D721Med (cell line): ENCODE measurements at places on chromosomes 1 and 21.

DNA sequence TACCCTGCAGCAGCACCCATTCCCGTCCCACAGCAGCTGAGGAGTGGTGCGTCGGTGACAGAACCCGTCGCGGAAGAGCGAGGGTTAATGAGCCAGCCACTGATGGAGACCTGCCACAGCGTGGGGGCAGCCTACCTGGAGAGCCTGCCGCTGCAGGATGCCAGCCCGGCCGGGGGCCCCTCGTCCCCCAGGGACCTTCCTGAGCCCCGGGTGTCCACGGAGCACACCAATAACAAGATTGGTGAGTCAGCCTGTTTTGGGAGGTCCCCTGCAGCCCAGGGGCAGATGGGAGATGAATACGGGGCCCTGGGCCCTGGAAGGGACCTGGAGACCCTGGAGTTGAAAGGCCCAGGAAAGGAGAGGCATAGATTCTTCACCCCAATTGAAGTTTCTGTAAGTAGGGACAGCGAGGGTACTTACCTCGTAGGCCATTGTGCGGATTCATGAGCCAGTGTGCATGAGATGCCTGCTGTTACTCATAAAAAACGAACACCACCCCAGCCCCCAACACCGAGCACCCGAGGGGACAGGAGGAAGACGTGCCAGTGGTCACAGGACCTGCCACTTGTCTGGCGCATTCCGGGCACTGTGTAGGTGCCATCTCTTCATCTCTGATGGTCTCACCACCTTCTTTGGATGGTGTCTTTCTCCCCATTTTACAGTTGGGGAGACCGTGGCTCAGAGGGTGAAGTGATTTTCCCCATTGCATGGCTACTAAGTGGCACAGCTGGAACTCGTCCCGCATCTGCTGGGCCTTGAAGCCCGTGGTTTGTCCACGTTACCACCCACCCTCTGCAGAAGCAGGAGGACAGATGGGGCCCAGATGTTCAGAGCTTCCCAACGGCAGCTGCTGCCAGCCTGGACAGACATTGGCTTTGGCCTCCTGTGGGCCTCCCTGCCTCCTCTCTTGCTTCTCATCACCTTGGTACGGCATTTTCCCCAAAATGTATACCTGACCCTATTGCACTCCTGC, 28.3 kb upstream of the TNFRSF1B start:
- no peak for DNase-seq

DNA sequence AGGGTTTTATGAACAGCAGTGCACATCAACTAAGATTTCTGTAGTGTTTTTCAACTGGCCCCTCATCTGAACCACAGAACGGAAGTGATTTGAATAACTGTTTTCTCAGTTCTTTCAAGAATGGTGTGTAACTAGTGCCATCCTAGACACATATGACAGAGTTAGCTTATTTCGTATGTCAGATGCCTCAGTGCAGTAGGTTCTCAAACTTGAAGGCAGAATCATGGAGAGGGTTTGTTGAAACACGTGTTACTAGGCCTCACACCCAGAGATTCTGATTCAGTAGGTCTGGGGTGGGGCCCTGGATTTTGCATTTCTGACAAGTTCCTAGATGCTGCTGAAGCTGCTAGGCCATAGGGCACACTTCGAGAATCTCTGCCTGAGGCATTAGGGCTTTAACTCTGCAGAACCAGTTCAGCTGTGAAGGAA, 49.0 kb downstream of the SCCPDH start:
- no peak for DNase-seq

- no peak for DNase-seq
Observed at GRCh38 chr1:29043274-29043965, 80.3 kb downstream of the TMEM200B start.

GRCh38 chr1:37850352-37850955, 8.9 kb downstream of the MTF1 start:
- no peak for DNase-seq

GRCh38 chr1:43509007-43509739, 21.5 kb upstream of the PTPRF start:
- no peak for DNase-seq

DNA sequence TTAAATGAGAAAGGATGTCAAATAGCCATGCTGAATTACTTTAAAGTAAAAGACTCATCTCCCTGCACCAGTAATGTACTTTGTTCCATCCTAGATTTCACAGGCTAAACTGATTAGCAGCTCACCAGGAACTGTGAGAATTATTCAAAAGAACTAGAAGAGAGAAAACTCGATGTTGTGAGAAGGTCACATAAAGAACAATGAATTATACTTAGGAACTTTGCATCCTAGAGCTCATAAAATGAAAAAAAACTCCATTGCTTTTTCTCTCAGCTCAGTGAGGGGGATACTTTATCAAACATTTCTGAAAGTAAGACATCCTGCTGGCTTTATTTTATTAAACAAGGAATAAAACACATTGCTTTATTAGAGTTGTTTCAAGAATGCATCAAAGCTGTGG, 278.5 kb downstream of the MRPL39 start:
- DNase-seq = no peak

DNA sequence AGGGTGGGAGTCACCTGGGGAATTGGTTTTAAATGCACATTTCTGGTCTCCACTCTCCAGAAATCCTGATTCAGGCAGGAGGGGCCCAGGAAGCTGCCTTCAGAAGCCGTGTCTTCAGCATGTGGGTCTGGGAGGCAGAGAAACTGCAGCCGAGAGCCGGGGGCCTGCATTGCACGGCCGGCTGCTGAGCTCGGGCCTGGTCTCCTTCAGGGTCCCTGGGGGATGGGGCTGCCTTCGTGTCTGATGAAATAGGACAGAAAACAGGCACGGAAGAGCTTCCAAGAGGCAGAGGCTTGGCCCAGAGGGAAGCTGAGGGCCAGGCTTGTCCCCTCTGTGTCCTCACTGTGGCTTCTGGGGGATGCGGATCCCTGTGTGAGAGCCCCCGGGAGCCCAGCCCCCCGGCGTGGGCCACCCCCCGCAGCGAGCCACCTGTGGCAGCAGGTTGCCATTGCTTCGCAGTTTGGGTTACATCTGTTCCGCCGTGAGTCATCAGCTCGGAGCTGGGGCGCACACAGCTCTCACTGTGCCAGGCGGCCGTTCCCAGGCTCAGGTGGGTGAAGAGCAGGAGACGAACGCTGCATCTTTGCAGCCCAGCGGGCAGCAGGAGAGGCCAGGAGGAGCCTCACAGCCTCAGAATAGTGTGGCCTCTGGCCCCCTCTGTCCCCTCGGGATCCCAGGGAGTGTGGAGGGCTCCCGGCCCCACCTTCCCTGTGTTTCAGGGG, 72.4 kb downstream of the AJAP1 start:
- DNase-seq = no peak

GRCh38 chr1:17419626-17420328, 19.7 kb downstream of the RCC2 start:
- DNase-seq = peak; percentile 65

- DNase-seq = no peak
Observed at GRCh38 chr1:181239086-181239485, 150.6 kb downstream of the IER5 start.

DNA sequence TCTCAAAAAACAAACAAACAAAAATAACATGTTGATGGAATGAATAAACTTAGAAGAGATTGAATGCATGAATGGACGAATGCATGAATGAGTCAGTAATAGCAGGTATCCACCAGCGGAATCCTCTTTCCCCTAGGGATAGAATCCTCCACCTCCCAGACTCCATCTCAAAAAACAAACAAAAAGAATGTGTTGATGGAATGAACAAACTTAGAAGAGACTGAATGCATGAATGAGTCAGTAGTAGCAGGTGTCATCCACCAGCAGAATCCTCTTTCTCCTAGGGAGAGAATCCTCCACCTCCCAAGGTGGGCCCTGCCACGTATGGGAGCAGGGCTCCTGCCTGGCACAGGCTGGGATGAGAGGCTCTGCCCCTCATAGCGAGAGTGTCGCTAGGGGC, 26.8 kb upstream of the RNF19B start:
- no peak for DNase-seq

GRCh38 chr1:12475101-12475500, 142.9 kb downstream of the DHRS3 start:
- no peak for DNase-seq

DNA sequence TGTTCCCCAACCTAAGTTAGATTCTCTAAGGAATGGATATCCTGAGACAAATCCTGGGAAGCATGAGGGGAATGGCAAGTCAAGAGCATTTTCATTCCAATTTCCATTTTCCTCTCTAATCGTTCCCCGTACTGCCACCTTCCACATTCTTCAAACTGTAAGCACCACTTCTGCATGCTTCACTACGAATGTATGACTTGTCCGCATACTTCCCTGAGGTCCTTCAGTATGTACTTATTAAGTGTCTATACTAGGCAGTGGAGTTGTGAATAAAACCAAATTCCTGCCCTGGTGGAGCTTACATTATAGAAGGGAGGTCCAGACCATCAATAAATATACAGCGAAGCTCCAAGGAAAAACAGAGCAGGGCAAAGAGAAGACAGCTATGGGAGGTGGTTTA, 154.8 kb downstream of the GREM2 start:
- no peak for DNase-seq

GRCh38 chr1:27811741-27812500, 18.7 kb upstream of the PPP1R8 start:
- DNase-seq = no peak

- no peak for DNase-seq
Observed at GRCh38 chr1:65946960-65947359, 154.3 kb downstream of the PDE4B start.

DNA sequence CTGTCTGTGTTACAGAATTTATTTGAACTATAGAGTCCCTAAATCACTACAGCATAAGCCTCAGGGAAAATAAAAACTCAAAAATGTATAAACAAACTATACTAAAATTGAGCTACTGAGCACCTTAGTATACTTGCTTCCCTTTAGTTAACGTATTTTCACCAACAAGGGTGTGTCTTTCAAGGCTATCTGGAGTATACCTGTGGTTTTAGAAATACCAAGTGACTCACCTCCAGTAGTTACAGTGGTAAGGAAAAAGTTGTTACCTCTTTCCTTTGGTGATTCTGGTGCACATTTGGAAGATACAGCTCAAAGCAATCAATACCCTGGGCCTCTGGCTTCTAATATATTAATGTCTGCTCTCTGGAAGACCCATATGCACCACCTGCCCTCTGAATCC, 68.0 kb upstream of the C1orf105 start:
- no peak for DNase-seq

DNA sequence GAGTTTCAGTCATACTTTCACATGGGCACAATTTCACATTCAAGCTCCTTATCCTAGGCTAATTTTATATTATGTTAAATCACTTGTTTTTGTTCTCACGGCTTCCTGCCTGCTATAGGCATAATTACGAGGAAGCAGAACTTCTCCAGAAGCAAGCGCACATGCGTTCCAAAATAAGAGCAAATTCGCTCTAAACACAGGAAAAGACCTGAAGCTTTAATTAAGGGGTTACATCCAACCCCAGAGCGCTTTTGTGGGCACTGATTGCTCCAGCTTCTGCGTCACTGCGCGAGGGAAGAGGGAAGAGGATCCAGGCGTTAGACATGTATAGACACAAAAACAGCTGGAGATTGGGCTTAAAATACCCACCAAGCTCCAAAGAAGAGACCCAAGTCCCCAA, at the start of gene CORT:
Gene CORT, plus strand, starts transcription at position 281 of the 400 bp plus-strand sequence. CDS start 193 bp downstream, outside the sequence.
- no peak for DNase-seq

DNA sequence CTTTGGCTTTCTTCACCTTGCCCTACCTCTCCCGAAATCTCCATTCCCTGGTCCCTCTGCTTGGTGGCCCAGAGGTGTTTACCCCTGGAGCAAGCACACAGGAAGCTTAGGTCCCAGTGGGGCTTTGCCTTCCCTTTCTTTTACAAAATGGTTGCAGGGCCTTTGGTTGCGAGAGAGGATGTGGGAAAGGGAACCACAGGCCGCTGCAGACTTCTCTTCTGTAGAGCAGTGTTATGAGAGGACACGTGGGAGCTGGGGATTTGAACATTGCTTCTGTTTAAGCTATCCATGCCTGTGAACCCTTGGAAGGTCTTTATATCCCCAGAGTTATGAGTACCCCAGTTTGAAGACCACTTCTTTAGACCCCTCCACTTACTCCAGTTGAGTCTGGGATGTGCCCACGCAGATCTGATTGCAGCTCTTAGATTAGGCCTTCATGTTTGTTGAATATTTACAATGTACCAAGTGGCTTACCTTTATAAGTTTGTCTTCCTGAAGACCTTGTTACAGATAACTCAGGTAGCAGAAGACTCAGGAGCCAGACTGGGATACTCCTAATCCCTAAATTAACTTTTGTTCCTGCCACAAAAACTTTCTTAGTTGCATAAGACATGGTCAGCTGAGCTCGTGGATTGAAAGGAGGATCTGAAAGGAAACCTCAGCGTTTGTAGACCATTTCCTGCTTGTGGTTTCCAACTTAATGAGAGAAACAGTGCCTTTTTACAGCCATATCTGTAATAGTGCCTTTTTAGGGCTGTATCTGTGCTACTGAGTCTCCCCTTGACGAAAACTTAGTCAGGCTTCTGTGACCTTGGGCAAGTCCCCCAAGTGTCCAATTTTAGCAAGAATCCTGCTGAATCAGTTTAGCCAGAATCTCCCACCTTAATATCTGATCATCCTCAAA, 21.9 kb upstream of the IVNS1ABP start:
- DNase-seq = no peak
